Fibroblast of skin of left biceps (primary cell): ENCODE measurements at places on chromosomes 2 and 18.

DNA sequence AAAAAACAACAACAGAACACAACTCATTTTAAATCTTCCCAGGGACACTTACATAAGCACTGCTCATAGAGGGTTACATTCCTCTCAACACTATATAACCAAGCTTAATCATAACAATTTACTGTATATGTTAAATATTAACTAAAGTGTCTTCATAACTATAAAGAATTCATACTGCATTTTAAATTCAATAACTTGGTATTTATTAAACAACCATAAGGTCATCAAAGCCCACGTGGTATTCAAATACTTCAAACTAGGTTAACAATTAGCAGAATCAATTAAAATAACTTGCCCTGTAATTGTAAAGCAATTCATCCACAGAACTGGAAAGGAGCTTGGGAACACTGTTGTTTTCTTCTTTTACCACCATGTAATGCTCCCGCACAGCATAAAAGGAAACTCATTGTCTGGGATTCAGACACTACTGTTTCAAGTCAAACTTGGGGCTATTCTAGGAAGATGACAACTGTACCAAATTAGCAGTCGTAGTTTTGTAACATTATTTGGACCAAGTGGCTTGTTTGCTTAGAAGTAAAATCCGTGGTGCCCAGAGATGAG lies 10.4 kb downstream of the GAREM1 start:
- DNase-seq = no peak

GRCh38 chr2:232365621-232366321 lies 12.8 kb upstream of the ALPP start:
- DNase-seq = no peak

- no peak for DNase-seq
Observed at GRCh38 chr2:181356526-181357130, 100.6 kb upstream of the ITGA4 start.

- no peak for DNase-seq
Observed at GRCh38 chr2:173357346-173357745, 2.7 kb downstream of the CDCA7 start.

DNA sequence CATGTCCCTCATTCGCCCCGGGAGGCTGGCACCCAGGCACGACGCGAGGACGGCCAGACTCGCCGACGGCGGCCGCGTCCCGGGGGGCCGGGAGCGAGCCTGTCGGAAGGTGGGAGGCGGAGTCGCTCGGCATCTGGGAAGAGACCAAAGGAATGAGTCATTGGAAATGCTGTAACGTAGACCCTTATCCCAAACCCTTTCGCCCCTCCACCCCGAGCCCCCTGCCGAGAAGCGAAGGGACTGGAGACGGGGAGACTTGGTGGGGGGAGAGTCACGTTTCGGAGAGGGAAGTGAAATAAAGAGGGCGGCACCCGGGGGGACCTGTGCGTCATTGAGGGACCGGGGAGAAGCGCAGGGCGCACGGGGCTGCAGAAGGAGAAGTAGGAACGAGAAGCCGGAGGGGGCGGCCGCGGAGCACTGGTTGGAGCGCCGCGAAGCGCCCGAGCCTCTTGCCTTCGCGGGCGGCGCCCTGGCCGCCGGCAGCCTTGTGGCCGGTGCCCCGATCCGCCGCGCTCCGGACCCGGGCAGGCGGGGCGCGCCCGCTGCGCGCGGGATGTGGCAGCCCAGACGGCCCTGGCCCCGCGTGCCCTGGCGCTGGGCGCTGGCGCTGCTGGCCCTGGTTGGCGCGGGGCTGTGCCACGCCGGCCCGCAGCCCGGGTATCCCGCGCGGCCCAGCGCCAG lies at the start of gene EMILIN2:
TSS of gene EMILIN2 (plus strand) at position 371 of the 681 bp plus-strand sequence. CDS start at position 554, 183 bp downstream.
- no peak for DNase-seq

- DNase-seq = no peak
Observed at GRCh38 chr2:232273903-232274643, 104.5 kb upstream of the ALPP start.

DNA sequence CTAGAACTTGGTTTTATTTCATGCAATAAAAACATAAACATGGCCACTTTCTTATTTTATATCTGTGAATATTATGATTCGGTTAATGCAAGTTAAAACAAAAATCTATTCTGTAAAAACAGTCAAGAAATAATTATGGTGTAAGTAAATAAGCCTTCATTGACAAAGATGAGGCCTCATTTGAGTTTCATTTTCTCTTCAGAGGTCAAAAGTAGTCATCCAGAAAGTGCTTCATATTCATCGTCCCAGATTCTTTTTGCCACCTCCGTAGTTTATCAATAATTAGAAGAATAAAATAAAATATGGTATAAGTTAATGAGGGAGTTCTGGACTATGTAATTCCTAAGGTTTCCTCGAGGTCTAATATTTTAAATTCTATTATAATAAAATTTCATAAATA lies 19.4 kb upstream of the HNRNPA3 start:
- no peak for DNase-seq

GRCh38 chr2:182921234-182921633 lies 54.8 kb upstream of the FRZB start:
- DNase-seq = no peak

GRCh38 chr2:203824603-203825002 lies 43.0 kb upstream of the CTLA4 start:
- no peak for DNase-seq

GRCh38 chr2:215619989-215620388 lies 184.1 kb upstream of the FN1 start:
- DNase-seq = no peak

GRCh38 chr18:42561521-42561920 lies 554.0 kb downstream of the RIT2 start:
- no peak for DNase-seq

GRCh38 chr18:22169889-22170420 lies 566 bp downstream of the GATA6 start:
- no peak for DNase-seq

- DNase-seq = no peak
Observed at GRCh38 chr18:48219810-48220499, 189.2 kb downstream of the ZBTB7C start.

DNA sequence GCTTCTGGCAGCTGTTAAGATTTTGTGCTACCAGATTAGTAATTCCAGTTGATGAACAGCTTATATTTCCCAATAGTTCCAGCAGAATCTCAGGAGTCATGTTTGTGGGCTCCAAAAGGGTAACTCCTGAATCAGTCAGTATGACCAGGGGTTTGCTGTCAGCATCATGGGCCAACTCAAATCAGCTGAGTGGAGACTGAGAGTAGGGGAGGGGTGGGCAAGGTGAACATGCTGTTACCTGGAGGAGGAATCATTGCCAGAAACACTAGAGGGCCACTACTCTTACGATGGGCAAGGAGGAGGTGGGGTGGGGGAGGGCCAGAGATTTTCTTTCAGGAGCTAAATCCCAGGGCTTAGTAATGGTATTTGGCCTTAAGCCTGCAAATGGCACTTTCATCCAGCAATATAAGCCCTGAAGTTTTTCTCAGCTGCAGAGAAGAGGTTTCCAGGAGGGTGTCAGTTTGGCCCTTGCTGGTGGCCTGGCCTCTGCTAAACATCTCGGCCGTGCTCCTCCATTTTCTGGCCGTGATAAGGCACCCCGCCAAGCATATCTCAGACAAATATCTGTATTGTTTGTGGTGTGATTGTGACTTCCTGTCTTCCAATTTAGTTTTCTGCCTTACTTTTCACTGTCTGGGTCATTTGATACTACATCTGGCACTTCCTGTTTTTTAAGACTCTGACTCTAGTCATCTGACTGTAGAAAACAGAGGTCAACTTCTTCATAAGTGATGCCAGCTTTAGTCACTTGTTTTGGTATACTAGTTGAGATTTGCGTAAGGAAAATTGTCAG lies 120.5 kb upstream of the CXCR4 start:
- DNase-seq = no peak

DNA sequence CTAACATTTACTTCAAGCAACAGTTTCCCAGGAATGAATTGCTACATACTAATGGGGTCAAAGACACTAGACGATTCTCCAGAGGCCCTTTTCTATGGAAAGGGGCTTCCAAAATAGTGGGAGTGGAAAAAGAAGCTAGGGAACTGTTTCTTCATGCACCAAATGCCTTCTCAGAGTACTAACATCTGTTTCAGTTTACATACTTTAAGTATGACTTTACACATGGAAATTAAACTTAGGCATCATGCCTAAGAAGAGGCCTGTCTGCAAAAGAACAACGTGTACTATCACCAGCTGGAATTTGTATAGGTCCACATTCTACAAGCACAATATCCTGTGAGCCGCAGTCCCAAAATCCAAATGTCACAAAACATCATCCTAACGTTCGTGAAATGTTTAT lies 29.4 kb upstream of the WDR75 start:
- DNase-seq = peak; percentile 91

GRCh38 chr2:144965172-144965571 lies 445.3 kb upstream of the ZEB2 start:
- no peak for DNase-seq
